Myometrial cell (primary cell): ENCODE measurements at places on chromosomes 16 and 17. TPM values are rescaled to one million over a fixed set of nuclear protein-coding genes. Genes with fewer than 3 reads are reported as not detected.

The ZNF597 gene
- total RNA-seq, result 1.1 and 1.2 TPM in 2 replicates

The CDK5R1 gene
- total RNA-seq, result 0.58 and 0.89 TPM in 2 replicates

The TRPV2 gene
- 188 and 220 TPM in 2 replicates for total RNA-seq

The ZNF423 gene
- under 0.01 and 0.18 TPM in 2 replicates for total RNA-seq

The MAFG gene
- total RNA-seq, result 8.3 and 8.4 TPM in 2 replicates

The PRSS27 gene
- total RNA-seq, result 0.29 and 0.35 TPM in 2 replicates

The ALOX12 gene
- total RNA-seq, result 0.18 TPM in 1 of 2 replicates, not detected in the other

The MEFV gene
- total RNA-seq, result 0.53 and 1.2 TPM in 2 replicates

The KRT40 gene
- not detected in 2 replicates for total RNA-seq

The RANBP10 gene
- total RNA-seq, result 3.2 and 3.5 TPM in 2 replicates

The IL34 gene
- total RNA-seq, result 0.89 and 2.3 TPM in 2 replicates

The TOX3 gene
- not detected in 2 replicates for total RNA-seq

The ITGAD gene
- not detected in 2 replicates for total RNA-seq

The ASB16 gene
- total RNA-seq, result not detected in 2 replicates

The TMEM114 gene
- total RNA-seq, result not detected in 2 replicates

The C16orf96 gene
- total RNA-seq, result not detected in 2 replicates

The TMUB2 gene
- total RNA-seq, result 26.8 and 45.3 TPM in 2 replicates

The TM4SF5 gene
- not detected in 2 replicates for total RNA-seq

The DPEP2 gene
- total RNA-seq, result not detected in 2 replicates

The TAC4 gene
- total RNA-seq, result not detected in 2 replicates

The PRSS36 gene
- 0.18 and 2.0 TPM in 2 replicates for total RNA-seq

The CACNG5 gene
- total RNA-seq, result not detected in 2 replicates

The CD300LG gene
- total RNA-seq, result not detected in 2 replicates

The TEPSIN gene
- total RNA-seq, result 13.6 and 17.3 TPM in 2 replicates

The ODAD4 gene
- total RNA-seq, result 0.71 and 1.7 TPM in 2 replicates

The CES1 gene
- total RNA-seq, result 0.58 and 0.71 TPM in 2 replicates

The HP gene
- total RNA-seq, result not detected in 2 replicates

The SPATA22 gene
- total RNA-seq, result 0.71 TPM in 1 of 2 replicates, not detected in the other

The TMIGD1 gene
- total RNA-seq, result not detected in 2 replicates

The VMO1 gene
- total RNA-seq, result not detected in 2 replicates

The PSME3IP1 gene
- 48.1 and 75.9 TPM in 2 replicates for total RNA-seq

The BOLA2 gene
- 9.9 and 18.7 TPM in 2 replicates for total RNA-seq

The FOXK2 gene
- 25.7 and 30.1 TPM in 2 replicates for total RNA-seq

The G6PC1 gene
- total RNA-seq, result not detected in 2 replicates

The BAHCC1 gene
- total RNA-seq, result 6.3 and 7.3 TPM in 2 replicates

The PNMT gene
- total RNA-seq, result 0.29 TPM in 1 of 2 replicates, not detected in the other

The ZMYND15 gene
- total RNA-seq, result 0.29 TPM in 1 of 2 replicates, not detected in the other

The RAB11FIP4 gene
- total RNA-seq, result 0.18 and 0.86 TPM in 2 replicates

The KARS1 gene
- total RNA-seq, result 206 and 225 TPM in 2 replicates

The CRLF3 gene
- total RNA-seq, result 11.3 and 13.5 TPM in 2 replicates

The ABI3 gene
- total RNA-seq, result not detected in 2 replicates

The KRT39 gene
- not detected in 2 replicates for total RNA-seq

The SNRNP25 gene
- total RNA-seq, result 40.6 and 56.9 TPM in 2 replicates

The RRAD gene
- total RNA-seq, result 10.6 and 14.4 TPM in 2 replicates

The TBC1D3K gene
- total RNA-seq, result not detected in 2 replicates

The MT1H gene
- 6.9 and 10.5 TPM in 2 replicates for total RNA-seq

The KCNAB3 gene
- total RNA-seq, result 0.58 and 1.2 TPM in 2 replicates

The MYH4 gene
- total RNA-seq, result not detected in 2 replicates

The C16orf92 gene
- total RNA-seq, result not detected in 2 replicates

The KRTAP4-5 gene
- total RNA-seq, result not detected in 2 replicates

The GRIN2C gene
- total RNA-seq, result not detected in 2 replicates

The SYCE1L gene
- not detected in 2 replicates for total RNA-seq

The RND2 gene
- 0.71 and 1.2 TPM in 2 replicates for total RNA-seq

The TTYH2 gene
- 2.3 and 11.8 TPM in 2 replicates for total RNA-seq

The GH2 gene
- not detected in 2 replicates for total RNA-seq
